ENCODE measurements at places on chromosomes 5 and 9. TPM values are rescaled to one million over a fixed set of nuclear protein-coding genes. Genes with fewer than 3 reads are reported as not detected.

- DNase-seq: no peak
Measured at GRCh38 chr5:55104036-55104772, 1.8 kb downstream of the GZMA start.

- DNase-seq: no peak
Measured at GRCh38 chr5:133059621-133060020, 7.8 kb downstream of the HSPA4 start.

DNA sequence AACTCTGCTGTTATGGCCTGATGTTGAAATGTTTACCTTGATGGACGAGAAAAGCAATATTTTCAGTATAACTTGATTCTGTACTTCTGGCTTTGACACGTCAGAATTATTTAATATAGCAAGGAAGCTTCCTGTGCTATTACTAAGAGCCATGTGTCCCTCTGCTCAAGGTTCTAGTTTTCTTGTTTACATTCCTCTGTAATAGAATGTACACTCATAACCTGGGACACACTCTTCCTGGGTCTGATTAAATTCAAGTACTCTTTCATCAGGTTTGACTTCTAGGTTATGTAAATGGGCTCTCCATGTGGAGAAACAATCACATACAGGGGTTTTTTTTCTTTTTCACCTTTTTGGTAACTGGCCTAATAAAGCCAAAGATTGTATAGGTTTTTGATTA is 33.1 kb downstream of the GTF3C4 start:
- DNase-seq: peak; percentile 44

GRCh38 chr9:109205526-109205925 is 38.5 kb upstream of the FRRS1L start:
- DNase-seq: no peak

- DNase-seq: no peak
Measured at GRCh38 chr5:177992466-177992865, 3.6 kb downstream of the PROP1 start.

DNA sequence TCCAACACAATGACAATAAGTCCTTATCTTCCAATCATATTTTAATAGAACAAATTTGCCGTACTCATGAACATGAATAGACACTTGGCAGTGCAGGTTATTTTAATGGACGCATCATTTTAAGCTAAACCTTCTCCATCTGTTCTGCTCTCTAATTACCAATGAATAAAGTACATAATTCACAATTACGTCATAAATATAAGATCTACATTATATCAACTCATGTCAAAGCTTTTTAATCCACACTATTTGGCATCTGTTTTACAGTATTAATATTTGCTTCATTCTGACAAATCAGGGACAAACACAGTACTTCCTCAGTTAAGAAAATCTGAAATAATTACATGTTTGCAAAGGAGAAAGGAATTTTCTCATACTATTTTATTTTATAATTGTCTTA is 344.1 kb upstream of the DMAC1 start:
- no peak for DNase-seq

DNA sequence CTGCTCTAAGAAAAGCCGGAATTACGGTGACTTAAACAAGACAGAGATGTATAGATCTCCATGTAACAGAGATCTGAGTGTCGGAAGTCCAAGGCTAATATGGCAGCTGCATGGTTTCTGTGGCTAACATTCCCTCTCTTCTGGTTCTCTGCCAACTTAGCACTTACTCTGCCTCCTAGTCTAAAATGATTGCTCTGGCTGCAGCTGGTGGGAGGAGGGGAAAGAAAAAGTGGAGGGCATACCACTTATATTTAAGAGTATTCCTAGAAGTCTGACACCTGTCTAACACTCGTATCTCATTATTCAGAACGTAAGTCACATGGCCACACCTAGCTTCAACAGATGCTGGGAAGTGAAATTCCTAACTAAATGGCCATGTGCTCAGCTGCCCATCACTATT is 551.5 kb upstream of the TLE4 start:
- no peak for DNase-seq

DNA sequence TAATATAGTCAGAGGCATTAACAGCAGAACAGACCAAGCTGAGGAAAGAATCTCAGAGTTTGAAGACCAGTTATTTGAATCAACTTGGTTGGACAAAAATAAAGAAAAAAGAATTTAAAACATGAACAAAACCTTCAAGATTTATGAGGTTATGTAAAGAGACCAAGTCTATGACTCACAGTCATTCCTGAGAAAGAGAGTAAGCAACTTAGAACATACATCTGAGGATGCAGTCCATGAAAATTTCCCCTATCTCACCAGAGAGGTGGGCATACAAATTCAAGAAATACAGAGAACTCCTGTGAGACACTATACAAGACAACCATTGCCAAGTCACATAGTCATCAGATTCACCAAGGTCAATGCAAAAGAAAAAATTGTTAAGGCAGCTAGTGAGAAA is 17.4 kb upstream of the C9orf72 start:
- DNase-seq: peak; percentile 10

DNA sequence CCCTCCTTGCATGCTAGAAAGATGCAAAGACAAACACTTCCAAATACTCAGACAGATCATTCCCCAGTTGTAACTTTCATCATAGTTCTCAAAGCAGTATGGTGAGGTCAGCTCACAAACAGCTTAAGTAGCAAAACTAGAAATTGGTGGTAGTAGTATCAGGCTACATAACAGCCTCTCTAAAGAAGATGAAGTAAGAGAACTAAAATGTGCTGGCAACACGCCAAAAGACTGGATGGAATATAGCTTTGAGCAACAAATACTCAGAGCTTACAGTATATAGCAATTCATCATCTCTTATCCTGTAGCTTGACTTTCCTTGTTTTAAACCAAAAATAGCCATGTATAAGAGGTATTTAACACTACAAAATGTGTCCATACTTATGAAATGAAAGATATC is 7.5 kb downstream of the PFDN1 start:
- DNase-seq: peak; percentile 91

Gene CCDC152
- not detected for total RNA-seq

Gene ROPN1L
- not detected for total RNA-seq

Gene TCF7
- 4.8 TPM for total RNA-seq

Gene LCN9
- not detected for total RNA-seq

Gene OTP
- not detected for total RNA-seq

Gene TSSK1B
- not detected for total RNA-seq

Gene NR4A3
- 0.02 TPM for total RNA-seq

Measured in A172 (cell line).